GOT3 (cell line): ENCODE measurements at places on chromosomes 11 and 22.

- DNase-seq, result no peak
These were observed at the start of gene CALCB for GRCh38 chr11:15073361-15074205. Gene CALCB (plus strand): TSS chr11:15073593. CDS start chr11:15074719, 1,126 bp downstream.

GRCh38 chr11:87179621-87180020, 141.9 kb downstream of the TMEM135 start:
- no peak for DNase-seq

DNA sequence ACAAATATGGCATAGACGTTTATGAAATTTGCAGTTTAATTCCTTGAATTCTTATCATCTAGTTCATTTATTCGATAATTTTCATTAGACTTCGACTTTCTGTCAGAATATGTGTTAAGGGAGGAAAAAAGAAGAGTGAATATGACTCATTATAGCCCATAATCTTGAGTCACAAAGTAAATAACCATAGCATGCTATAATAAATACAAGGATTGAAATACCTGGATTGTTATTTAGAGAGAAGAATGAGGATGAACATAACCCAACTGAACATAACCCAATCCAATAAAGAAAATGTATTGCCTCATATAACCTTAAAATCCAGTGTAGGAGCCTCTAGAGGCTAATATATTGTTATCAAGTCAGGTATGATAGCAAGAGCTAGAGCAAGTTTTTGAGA, 1858.3 kb upstream of the RAG2 start:
- DNase-seq, result no peak

- DNase-seq, result no peak
These were observed 43.7 kb downstream of the CD82 start for GRCh38 chr11:44608991-44609782.
